ENCODE measurements at places on chromosomes 5 and 9.

DNA sequence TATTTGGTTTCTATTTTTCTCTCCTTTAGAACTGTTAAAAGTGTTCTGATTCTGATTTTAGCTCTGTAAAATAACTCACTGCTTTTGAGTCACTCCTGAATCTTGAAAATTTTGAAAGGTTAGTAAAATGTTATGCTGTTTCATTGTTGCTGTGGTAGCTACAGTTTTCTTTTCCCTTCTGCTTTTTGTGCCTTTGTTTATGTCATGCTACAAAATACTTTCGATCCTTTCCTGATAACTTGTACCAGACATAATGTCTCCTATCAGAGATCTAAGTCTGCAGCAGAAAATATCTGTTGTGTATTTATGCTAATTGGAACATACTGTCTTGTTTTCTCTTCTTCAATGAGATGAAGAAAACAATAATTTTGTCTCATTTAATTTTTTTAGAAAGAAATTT lies 26.9 kb upstream of the CEP120 start:
- DNase-seq: no peak

- no peak for DNase-seq
Observed at GRCh38 chr5:149134778-149135500, 6.4 kb upstream of the ABLIM3 start.

GRCh38 chr5:36704131-36704530 lies 97.7 kb downstream of the SLC1A3 start:
- DNase-seq: no peak

- DNase-seq: no peak
Observed at GRCh38 chr5:113450462-113450861, 15.7 kb upstream of the TSSK1B start.

Data from putamen (tissue), 1 donor.